T-helper 17 cell (primary cell): ENCODE measurements at places on chromosomes 16 and 17.

GRCh38 chr16:22093331-22093730 lies 990 bp downstream of the VWA3A start:
- no peak for DNase-seq

GRCh38 chr17:77454242-77455095 lies 313.7 kb downstream of the SEC14L1 start:
- no peak for DNase-seq

DNA sequence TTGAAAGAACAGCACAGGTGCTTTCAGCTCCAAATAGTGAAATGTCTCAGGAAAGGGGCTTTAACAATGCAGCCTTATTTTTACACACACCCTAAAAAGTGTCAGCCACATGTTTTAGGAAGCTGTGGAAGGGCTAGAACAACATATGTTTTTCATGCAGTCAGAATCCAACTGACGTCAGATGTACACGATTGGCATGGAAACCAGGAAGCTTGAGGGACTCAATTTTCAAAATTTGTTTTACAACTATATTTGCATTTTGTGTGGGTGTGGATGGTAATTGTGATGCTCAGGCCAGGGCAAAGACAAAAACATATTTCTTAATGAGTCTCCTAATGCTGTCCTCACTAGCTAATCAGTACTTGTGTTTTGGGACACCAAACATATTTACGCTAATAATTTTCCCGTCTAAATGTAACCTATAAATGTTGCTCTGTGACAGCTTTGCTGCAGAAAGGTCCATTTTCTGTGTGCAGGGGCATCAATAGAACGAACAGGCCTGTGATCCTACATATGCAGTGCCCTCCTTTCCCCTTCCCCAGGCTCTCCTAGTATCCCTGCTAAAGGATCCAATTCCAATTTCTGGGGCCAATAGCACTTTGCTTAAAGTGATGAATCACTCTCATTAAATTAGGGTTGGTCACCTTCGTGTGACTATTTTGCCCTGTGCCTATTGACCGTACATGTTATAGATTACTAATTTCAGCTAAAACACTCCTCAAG lies 434.0 kb upstream of the CDH5 start:
- no peak for DNase-seq

DNA sequence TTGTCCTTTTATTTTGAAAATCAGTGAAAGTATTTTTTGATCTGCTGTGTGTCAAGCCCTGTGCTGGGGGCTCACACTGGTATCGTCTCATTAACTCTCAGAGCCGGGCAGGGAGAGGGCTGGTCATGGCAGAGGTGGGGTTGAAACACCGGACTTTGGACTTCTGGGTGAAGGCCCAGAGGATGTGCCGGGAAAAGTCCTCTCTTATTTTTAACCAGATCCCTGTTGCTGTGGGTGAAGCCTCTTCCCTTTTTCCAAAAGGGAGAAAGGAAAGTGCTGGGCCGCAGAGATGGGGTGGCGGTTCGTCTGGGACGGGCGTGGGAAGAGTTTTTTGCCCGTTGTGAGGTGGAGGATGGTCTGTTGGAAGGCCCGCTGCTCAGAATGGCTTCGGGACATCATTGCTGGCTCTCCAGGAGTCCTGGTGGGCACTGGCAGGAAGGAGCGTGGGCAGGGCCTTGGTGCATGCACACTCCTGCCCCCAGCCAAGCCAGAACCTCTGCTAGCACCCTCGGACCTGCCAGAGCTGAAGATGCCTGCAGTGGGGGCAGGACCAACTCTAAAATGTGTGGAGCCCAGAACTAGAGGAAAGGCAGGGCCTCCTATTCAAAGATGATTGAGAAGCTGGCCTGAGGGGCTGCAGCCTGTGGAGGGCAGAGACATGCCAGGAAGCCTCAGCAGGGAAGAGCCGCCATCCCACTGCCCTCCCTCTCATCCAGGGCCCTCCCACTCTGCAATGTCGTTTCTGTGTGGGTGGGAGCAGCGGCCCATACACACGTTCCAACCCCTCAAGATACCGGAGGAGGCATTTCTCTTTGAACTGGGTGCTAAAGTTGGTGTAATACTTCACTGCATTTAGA lies 213.2 kb downstream of the CCDC182 start:
- no peak for DNase-seq

- DNase-seq = no peak
Measured at GRCh38 chr17:18021372-18021771, 17.6 kb downstream of the ATPAF2 start.

- DNase-seq = no peak
Measured at GRCh38 chr17:81524039-81524864, 3.9 kb upstream of the FSCN2 start.

- DNase-seq = no peak
Measured at GRCh38 chr17:56316604-56317003, 163.3 kb downstream of the ANKFN1 start.

DNA sequence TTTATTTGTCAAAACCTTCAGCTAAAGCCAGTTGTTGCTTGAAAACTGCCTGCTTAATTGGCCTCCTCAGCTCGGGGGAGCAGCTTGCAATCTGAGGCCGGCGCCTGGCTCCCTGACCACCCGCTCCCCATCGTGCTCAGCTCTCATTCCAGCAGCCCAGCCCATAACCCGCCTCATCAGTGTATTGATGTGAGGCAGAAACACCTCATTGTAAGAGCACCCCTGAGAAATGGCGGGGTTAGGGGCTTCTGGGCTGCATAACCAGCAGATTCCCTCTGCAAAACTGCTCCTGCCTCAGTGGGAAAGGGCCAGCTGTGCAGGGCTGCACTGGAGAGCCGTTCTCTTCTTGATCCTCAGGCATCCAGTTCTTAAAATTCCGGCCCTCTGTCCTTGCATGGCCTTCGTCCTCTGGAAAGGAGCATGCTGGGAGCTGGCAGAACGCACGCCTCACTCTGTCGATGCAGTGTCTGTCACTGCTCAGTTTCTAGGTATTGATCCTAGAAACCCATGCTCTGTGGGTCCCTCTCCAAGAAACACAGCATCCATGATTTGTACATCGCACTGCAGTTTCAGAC lies 113.8 kb upstream of the CHMP6 start:
- DNase-seq = no peak

DNA sequence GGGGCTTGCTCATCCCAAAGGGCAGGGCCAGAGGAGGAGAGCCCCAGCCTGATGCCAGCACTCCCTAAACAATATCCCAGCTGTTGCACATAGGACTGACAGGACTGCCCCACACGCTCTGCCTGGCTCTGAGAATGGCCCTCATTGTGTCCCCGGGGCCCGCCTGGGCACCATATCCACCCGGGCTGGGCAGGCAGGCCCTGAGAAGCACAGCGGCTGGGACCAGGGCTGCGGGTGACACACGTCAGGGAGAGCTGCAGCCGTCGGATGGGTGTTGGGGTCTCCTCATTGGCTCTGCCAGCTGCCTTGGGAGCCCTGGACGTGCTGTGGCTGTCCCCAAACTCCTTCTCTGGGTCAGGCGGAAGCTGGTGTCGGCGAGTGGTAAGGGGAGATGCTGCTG lies 4.2 kb downstream of the BCAR1 start:
- no peak for DNase-seq

GRCh38 chr16:80824623-80825364 lies 20.4 kb upstream of the CDYL2 start:
- no peak for DNase-seq

DNA sequence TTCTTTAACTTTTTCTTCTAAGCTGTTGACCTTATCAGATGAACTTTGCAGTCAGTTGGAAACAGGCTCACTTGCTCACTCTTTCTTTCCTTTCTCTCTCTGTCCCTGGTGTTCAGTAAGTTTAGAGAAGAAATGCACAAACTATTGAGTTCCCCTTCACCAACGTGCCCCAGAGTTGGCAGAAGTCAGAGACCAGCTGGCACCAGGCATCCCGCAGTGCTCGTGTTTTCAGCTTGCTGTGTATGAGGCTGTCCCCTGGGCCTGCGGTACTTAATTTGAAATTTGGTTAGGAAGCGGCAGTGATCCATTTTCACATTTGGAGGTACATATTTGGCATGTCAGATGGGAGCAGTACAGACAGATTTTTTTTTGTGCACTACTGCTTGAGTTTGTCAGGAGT lies 258.6 kb downstream of the SNX29 start:
- DNase-seq = no peak

DNA sequence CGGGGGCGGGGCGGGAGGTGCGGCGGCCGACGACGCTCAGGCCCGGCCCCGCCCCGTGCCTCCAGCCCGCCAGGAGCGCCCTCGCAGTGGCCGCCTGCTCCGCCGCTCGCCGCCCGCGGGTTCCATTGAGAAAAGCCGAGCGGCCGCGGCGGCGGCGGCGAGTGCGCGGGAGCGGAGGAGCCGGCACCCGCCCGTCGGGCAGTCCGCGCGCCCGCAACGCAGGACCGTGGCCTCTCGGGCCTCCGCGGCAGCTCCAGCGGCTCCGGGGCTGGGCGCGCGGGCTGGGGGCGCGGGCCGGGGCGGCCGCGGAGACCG lies at the start of gene ZFPM1:
Gene ZFPM1 (plus strand): TSS at position 64 of the 315 bp plus-strand sequence. CDS start 359 bp downstream, outside the sequence.
- no peak for DNase-seq

GRCh38 chr16:79533292-79533691 lies 67.2 kb downstream of the MAF start:
- no peak for DNase-seq

DNA sequence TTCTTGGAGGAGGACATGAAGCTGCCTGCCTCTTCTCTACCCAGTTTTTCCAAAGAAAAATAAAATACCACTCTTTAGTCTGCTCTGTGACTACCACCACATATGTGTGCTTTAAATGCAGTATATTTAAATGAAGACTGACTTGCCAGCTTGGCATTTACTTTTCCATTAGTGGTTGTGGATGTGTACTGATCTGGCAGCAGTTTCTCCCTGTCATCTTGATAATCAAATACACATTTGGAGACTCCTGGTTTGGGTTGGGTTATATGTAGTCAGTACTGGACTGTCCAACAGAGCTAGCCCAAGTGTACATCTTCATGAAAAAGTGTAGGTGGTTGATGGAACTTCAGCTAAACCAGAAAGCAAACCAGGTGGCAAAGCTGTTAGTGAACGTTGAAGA lies 19.9 kb downstream of the COX10 start:
- DNase-seq = no peak

DNA sequence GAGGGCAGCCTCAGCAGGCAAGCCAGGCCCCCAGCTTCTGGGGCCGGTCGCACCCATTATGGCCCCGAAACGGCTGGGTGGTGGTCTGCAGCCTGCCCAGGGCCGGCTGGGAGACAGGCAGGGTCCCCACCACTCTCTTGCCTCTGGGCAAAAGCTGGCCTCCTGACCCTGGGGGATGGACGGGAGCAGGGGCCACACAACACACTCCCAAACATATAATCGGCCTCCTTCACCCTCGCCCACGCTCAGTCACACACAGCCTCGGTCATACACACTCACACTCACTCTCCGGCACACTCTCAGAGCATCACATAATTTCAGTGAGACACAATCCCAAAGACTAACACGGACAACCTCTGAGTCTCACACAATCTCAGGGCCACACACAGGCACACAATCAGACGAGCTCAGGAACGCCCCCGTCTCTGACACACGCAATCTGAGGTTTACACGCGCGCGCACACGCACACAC lies 589 bp downstream of the PEMT start:
- DNase-seq = no peak

DNA sequence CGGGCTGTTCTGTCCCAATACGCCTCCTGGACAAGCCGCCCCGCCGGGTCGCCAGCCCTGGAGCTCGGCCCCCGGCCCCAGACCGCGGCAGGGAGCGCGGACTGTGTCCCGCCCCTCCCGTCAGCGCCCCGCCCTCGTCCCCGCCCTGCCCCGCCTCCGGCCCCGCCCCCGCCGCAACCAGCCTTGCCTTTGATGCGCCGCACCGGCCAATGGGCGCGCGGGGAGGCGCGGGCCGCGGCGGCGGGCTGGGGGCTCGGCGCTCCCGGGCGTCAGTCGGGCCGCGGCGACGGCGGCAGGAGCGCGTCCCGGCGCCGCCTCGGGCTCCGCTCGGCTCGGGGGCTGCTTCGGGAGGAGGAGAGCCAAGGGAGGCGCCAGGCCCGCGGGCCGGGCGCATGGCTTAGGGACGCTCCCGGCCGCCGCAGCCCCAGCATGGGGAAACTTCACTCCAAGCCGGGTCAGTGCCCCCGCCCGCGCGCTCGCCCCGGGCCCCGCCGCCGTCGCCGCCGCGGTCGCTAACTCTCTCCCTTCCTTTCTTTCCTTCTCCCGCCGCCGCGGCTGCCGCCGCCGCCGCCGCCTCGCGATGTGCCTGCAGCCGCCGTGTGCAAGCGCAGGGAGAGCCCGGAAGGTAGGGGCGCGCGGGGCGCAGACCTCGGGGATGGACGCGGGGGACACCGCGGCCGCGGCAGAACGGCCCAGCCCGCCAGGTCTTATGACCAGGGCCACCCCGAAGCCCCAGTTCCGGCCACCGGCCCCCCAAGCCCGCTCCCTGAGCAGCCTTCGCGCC lies at the start of gene NKD1:
Gene NKD1 (plus strand): TSS at position 272 of the 784 bp plus-strand sequence. CDS start 158 bp downstream, at position 430.
- DNase-seq = peak; percentile 73

- no peak for DNase-seq
Measured at GRCh38 chr16:52874042-52874441, 178.7 kb downstream of the CHD9NB start.

DNA sequence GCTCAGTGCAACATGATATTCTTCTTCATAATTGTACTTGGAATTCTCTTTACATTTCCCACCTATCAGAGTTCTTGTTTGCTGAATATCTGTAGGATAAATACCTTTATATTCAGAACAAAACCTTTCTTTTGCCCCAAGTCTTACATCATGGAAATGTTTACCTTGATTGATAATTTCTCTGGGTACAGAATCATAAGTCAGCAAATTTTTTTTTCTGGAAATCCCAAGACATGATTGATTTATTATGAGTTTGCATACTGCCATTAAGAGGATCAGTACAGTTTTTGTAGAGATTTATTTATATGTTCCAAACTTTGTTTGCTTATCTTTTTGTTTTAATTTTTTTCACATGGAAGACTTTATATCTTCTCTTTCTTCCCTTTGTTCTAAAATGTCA lies 699.8 kb upstream of the KIF2B start:
- DNase-seq = no peak

DNA sequence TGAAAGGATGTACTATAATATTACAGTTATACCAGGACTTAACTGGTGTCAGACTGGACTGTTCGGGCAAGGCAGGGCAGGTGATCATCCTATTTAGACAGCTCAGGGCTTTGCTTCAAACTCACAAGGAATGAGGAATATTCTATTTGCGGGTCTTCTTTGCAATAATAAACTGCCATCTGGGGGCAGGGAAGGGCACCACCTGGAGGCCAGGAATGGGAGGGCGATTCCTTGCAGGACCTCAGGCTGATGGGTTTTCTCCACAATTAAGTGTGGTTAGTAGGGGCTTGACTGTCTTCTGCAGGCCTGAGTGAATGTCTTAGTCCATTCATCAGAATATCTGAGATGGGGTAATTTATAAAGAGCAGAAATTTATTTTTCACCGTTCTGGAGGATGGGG lies 424.1 kb downstream of the CA10 start:
- no peak for DNase-seq
